Right atrium auricular region (tissue), 2 donors: ENCODE measurements at places on chromosomes 12 and 14. TPM values are rescaled to one million over a fixed set of nuclear protein-coding genes. Genes with fewer than 3 reads are reported as not detected.

GRCh38 chr12:1122786-1123185 lies 131.8 kb downstream of the ERC1 start:
- DNase-seq: no peak

Gene KRT75
- not detected for total RNA-seq

Gene TMTC1
- 60.1 TPM for total RNA-seq

DNA sequence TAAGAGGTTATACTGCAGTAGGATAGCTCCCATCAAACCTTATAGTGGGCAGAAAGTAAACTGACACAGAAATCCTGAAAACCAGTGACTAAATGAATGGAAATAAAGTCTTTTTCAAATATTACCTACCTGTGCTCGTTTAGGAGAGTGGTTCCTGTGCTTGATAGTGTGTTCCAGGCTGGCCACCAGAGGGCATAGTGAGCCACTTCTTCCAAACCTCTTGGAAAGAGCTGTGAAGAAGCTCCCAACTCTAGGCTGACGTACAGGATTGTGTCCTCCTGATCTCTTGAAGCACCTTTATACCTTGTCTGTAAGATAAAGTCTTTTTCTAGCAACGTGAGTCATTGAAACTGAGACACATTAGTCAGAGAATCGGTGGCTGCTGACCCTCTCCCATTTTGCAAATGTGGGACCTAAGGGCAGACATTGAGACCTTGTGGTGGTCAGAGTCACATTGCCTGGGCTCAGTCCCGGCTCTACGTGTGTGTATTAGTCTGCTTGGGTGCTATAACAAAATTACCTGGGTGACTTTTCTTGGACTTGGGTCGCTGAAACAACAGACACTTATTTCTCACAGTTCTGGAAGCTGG lies 17.6 kb downstream of the TDP1 start:
- no peak for DNase-seq

GRCh38 chr14:64891839-64892375 lies 12.2 kb upstream of the SPTB start:
- no peak for DNase-seq

Gene MAP3K9
- 1.6 TPM for total RNA-seq

Gene CYP27B1
- total RNA-seq: 0.33 TPM

DNA sequence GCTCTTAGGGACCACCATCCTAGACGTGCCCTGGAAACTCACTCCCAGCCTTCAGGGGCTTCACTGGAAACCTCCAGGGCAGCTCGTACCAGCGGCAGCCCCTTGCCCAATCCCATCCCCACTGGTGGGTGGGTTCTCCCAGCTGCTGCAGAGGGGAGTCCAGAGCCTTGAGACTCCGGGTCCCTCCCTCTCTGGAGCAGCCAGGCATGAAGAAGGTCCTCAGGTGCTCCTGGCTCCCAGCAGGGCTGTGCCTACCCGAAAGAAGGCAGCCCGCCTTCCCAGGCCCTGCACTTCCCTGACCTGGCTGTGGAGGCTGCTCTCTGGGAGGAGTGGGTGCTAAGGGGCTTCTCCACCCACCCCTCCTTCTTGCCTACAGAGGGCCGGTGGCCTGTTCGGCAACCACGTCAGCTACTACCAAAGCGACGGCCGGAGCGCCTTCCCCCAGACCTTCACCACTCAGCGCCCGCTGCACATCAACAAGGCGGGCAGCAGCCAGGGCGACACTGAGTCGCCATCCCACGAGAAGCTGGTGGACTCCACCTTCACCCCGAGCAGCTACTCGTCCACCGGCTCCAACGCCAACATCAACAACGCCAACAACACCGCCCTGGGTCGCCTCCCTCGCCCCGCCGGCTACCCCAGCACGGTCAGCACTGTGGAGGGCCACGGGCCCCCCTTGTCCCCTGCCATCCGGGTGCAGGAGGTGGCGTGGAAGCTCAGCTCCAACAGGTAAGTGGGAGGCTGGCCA lies 115.5 kb upstream of the FKBP4 start:
- peak; percentile 44 for DNase-seq

DNA sequence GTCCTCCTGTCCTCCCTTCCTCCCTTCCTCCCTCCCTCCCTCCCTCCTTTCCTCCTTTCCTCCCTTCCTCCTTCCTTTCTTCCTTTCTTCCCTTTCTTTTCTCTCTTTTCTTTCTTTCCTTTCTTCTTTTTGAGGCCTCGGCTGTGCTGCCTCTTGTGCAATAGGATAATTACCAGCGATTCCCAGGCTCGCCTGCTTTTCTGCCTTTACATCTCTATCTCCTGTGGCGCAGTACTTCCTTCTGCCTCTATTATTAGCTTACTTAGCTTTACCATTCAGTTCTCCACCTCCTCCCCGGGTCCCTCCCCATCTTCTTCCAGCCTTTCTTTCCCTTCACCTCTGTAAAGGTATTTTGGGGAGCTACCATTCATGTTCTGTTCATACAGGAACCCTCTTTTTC lies 19.9 kb downstream of the ETV6 start:
- DNase-seq: no peak

GRCh38 chr14:104228221-104228620 lies 89.8 kb downstream of the KIF26A start:
- no peak for DNase-seq

Gene A2M
- total RNA-seq: 340 TPM

Gene SPIC
- not detected for total RNA-seq

- no peak for DNase-seq
These were observed 111.3 kb upstream of the FRMD6 start for GRCh38 chr14:51540364-51540763.

Gene WNT1
- total RNA-seq: not detected

DNA sequence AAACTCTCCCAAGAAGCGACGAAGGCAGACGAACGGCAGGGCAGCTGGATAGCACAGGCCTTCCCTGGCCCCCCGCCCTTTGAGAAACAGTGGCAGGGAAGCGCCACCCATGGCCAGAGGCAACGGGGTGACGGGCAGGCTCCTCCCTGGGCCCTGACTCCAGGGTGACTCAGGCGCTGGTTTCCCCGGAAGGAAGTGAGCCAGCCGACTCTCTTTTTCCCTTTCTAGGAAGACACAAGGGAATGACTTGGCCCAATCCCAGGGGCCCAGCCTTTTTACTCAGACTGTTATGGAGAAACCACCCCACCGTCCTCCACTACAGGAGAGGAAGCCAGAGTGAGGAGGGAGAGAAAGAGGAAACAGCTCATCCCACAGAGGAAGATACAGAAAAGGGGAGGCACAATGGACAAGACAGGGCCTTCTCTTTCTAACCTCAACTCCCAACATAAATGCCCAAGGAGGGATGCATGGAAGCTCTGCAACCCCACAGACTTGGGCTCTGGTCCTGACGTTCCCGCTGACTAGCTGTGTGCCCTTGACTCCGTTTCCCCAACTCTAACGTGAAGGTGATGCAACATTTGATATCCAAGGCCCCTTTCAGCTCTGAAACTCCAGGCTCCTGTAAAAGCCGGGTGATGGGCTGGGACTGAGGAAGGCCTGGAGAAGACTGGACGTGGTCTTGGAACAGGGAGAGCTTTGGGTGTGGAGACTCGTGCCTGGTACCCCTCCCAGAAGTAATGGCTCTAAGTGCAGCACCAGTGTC lies 27.9 kb downstream of the ACTN1 start:
- DNase-seq: peak; percentile 98

DNA sequence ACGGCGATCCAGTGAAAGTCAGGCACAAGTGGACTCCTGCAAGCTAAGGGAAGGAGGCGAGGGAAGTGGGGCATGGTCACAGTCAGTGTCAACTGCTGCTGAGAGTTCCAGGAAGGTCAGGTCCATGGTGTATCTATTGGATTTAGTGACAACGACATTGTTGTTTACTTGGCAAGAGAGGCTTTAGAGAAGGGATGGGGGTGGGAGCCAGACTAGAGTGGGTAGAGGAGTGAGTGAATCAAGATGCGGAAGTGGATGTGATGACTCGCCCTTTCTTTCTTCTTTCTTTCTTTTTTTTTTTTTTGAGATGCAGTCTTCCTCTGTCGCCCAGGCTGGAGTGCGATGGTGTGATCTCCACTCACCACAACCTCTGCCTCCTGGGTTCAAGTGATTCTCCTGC lies 12.5 kb downstream of the P2RX7 start:
- no peak for DNase-seq

- DNase-seq: no peak
These were observed 35.9 kb upstream of the EGLN3 start for GRCh38 chr14:33986804-33987203.

DNA sequence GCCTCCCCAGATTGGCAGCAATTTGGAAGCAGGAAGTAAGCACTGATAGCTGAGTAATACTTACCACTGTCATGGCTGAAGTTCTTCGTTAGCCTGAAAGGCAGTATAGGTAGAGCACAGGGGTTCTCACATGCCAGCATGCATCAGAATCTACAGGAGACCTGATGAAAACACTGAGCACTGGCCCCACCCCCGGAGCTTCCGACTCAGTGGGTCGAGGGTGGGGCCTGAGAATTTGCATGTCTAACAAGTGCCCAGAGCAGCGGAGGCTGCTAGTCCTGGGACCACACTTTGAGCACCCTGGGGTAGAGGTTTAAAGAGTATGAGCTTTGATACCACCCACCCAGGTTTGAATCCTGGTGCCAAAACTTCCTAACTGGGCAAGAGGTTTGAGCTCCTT lies 89.6 kb downstream of the FBXW8 start:
- no peak for DNase-seq

DNA sequence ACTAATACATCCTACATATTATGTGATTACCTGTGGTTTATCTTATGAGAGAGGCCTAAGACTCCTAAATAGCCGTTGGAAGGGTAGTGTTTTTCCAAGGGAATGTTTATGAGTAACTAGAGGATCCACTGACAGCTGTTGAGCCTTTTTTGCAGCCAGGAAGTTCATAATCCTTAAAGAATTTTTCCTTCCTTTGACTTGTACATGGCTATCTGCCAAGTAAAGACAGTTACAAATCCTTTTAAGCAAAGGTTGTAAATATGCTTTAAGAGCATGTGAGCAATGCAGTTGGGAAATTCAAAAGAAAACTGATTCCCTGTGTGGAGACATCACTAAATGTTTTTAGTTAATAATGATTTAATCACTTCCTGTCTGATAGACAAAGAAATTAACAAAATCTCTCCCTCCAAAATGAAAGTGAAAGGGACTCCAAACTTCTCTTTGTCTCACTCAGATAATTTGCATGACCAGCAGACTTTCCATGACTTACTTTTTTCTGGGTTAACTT lies 333.8 kb downstream of the PDZRN4 start:
- no peak for DNase-seq

Gene ANAPC7
- 30.4 TPM for total RNA-seq

- DNase-seq: no peak
These were observed 451.9 kb upstream of the FBXO33 start for GRCh38 chr14:39884091-39884490.

Gene SLCO1B3
- not detected for total RNA-seq

DNA sequence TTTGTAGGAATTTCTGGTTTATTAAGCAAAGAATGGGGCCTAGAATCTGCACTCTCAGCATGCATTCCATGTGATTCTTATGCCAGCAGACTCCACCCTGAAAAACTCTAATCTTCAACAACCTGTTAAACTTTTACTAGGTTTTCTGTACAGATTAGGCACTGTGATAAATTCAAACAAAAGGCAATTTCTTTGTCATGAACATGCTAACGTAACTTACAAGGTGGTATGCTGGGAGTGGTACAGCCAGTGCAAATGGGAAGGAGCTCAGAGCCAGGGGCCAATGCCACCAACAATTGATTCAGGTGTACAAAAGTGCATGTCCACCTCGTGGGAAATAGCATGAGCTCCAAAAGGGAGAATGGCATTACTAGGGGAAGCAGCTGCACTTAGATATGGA lies 83.0 kb downstream of the PPFIBP1 start:
- no peak for DNase-seq

- no peak for DNase-seq
These were observed 22.3 kb downstream of the G2E3 start for GRCh38 chr14:30581283-30581625.

DNA sequence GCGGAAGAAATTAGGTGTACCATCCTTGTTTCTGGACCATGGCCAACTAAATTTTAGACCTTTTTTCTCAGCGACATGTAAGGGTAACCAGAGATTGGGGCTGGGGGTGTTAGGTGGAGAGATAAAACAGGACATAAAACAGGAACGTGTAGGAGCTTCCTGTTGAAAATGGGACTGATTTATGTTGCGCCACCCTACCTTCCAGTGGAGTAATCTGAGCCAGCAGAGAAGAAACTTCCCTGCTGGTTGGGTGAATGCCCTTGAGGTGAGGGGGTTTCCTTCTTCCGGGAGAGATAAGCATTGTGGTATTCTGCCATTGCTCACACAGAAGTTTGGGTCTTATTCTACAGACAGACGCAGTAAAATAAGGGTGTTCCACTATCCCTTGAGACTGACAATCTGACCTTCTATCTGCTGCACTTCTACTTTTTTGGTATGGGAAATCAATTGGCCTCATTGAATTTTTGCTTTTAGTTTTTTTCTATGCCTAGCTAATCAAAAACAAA lies 417.6 kb downstream of the PCNX1 start:
- DNase-seq: no peak

Gene FSCB
- total RNA-seq: not detected

DNA sequence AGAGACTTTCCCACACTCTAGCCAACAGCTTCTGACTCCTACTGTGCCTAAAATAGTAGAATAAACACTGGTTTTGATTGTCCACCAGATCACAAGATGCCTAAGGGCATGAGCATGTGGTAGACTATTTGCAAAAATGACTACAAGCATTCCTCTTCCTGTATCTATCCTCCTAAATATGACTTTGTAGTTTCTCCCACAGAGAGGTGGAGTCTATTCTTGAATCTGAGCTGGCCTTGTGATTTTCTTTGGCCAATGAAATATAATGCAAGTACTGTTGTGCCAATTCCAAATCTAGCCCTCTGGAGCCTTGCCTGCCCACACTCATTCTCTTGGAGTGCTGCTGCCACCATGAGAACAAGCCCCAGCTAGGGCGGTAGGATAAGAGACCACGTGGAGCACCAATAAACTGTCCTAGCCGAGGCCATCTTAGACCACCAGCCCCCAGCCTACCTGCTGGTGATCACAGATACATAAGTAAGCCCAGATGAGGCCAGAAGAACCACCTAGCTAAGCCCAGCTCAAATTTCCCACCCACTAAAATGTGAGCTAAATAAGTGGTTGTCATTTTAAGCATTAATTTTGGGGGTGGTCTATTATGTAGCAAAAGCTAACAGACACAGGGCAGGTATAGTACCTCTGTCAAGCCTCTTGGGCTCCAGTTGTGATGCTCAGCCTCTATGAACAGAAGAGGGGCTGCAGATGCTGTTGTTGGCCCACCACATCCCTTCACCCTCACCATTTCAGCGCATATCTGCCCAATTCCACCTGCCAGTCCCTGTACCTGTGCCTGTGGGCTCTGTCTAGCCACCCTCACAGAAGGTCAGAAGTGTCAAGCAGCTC lies 17.9 kb downstream of the ZFP36L1 start:
- DNase-seq: no peak

DNA sequence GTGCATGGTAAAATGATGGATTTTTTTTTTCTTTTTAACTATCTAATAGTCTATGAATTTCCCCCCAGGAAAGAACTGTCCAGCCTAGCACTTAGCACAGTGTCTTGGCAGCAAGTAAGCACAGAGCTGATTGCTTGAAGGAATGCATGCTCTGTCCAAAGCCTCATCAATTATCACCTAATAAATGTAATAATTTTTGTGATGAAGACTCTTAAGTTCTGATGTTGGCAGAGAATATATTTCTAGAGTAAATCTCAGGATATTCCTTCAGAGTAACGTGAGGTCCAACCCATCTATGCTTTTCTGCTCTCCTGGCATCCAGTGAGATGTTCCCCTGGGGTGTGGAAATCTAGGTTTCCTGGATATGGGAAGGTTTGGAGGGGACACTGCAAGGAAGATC lies 152.4 kb downstream of the TMX1 start:
- no peak for DNase-seq
